ENCODE measurements at places on chromosomes 2 and 18. TPM values are rescaled to one million over a fixed set of nuclear protein-coding genes. Genes with fewer than 3 reads are reported as not detected.

SERPINB13 gene
- total RNA-seq, result not detected

TTC39C gene
- 76.5 TPM for total RNA-seq

ARL6IP6 gene
- total RNA-seq, result 26.6 TPM

PSMG2 gene
- 88.5 TPM for total RNA-seq

DCDC2C gene
- total RNA-seq, result not detected

NT5DC4 gene
- 0.85 TPM for total RNA-seq

GRCh38 chr18:5104246-5104645 lies 92.8 kb downstream of the AKAIN1 start:
- no peak for DNase-seq

GRCh38 chr18:56789004-56789888 lies 138.1 kb downstream of the WDR7 start:
- no peak for DNase-seq

DNA sequence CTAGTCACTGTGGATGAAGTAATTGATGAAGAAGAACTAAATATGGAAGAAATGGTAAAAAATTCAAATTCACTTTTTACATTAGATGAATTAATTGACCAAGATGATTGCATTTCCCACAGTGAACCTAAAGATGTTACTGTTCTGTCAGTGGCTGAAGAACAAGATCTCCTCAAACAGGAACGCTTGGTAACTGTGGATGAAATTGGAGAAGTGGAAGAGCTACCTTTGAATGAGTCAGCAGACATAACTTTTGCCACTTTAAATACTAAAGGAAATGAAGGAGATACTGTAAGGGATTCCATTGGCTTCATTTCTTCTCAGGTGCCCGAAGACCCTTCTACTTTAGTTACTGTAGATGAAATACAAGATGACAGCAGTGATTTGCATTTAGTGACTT lies 26.6 kb upstream of the DYSF start:
- no peak for DNase-seq

DNA sequence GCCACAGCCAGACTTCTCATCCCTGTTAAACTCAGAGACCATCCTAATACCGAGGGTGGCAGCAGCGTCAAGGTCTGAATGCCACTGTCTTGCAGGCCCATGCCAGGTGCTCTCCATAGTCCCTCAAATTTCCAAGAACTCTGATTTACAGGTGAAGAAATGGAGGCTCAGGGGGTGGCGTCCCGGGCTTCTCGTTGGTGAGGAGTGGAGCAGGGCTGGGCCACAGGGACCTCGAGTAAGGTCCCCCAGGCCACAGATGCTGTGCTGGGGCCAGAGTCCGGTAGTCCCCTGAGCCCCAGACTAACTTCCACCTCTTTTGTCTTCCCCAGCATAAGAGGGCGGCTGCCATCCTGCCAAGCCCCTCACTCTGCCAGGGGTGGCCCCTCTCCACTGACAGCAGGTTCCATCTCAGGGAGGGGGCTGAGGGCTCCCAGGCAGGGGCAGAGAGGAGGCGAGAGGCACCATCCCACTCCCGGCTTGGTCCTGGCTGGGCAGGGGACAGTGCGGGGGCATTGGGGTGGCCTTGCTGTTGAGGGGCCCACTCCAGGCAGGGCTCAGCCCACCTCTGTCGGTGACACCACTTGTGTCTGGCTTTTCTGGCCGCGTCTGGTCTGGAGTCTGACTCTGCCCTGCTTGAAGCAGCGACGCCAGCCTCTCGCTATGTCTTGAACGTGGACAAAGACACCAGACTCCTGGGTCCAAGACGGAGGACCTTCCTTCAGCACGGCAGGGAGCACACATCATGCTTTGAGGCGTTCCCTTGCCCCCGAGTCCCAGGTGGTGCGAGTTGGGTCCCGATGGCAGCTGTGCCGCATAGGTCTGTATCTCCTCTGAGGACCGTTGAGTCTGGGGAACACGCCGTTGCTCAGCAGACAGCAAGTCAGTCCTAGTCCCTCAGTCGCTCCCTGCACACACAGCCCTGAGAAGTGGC lies 15.9 kb upstream of the KLHL30 start:
- no peak for DNase-seq

DNA sequence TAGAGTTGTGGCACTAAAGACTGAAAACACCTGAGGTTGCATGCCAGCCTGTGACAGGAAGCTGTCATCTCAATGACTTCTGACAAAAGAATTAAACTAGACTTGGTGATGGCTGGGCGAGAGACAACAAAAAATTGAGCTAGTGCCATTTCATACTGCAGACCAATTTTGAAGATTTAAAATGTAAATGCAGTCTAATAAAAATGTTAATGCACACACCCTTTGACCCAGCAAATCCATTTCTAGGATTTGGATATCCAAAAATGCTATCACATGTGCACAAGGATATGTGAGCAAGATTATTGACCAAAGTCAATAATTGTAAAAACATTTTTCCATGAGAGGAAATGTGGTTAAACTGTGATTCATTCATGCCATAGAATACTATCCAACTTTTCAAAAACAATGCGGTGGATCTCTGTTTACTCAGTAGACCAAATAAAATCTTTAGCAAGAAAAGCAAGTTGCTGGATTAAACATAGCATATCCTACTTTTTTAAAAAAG lies 5.6 kb downstream of the FBXO36 start:
- no peak for DNase-seq

- DNase-seq, result no peak
Measured at GRCh38 chr2:223460774-223461211, 141.4 kb downstream of the SCG2 start.

GRCh38 chr2:64985447-64985846 lies 3.8 kb upstream of the SLC1A4 start:
- DNase-seq, result peak; percentile 44

DNA sequence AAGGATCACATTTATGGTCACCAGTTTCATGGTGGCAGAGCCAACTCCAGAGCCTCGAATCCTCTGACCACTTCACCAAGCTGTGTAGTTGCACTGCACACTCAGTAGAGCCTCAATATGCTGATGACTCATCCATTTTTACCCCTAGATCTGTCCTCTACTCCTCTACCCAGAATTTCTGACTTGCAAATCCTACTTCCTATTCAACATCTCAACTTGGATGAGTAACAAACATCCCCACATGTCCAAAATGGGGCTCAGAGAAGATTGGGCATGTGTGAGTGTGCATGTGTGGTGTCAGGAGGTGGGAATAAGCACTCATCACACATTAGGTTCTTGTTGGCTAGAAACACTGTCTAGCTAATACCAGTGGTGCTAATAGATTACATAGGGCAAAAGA lies 57.8 kb upstream of the IGFBP2 start:
- DNase-seq, result no peak

DNA sequence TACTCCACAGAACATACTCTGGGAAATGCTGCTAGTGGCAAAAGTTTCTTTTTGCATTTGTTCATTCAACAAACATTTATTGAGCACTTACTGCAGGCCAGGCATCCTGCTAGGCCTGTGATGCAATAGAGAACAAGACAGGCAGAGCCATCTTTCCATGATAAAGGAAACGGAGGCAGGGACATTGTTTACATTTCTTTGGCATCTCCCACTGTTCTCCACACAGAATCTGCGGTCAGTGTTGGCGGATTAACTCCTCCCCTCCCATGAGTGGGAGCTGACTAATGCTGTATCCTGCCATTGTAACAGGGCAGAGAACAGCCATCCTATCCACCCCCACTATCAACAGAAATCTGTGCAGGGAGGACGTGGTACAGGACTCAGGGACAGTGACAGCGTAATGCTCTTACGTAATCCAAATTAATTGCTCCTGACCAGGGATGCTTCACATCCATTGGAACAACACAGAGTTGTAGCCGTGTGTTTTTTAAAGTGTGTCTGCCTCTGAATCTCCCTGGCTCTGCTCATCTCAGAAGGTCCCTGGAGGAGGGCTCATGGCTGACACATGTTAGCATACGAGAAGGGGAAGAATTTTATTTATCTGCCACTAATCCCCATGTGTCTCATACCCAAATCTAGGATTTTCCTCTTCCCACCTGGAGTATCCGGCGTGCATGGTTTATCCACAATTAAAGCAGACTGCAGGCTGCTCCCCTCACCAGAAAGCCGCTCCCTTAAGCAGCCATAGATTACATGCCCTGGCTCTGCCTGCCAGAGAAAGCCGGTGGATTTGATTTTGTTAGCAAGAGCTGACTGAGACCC lies 32.3 kb downstream of the STEAP3 start:
- DNase-seq, result no peak

GRCh38 chr2:12881952-12882351 lies 165.2 kb downstream of the TRIB2 start:
- no peak for DNase-seq

DNA sequence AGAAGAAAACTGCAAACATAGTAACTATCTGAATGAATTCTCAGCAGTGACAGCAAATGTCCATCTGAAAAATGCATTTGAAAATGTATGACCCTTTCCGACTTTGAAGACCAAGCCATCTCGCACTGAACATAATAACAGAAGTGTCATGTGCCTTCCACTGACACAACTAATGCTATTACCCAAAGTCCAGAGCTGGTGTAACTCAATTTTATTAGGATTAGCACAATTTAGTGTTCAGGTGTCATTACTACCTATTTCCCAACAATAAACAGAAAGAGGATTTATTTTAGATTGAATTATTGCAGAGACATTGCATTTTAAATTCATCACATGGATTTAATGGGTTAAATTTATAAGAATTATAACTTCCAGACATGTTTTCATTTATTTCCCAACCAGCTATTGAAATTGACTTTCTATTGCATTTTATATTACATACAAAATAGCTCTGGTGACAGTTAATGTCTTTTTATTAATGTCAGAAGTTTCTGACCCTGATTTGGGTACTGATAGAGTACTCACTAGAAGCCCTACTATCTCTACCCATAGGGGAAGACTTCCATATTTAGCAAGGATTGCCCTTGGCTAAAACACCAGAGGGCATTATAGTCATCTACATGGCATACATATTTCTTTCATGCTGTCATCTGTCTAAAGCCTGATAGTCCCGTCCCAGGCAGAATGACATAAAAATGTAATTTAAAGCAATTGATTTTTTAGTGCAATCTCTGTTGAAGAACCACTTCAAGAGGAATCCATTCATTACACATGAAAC lies 7.0 kb upstream of the STK39 start:
- no peak for DNase-seq

DNA sequence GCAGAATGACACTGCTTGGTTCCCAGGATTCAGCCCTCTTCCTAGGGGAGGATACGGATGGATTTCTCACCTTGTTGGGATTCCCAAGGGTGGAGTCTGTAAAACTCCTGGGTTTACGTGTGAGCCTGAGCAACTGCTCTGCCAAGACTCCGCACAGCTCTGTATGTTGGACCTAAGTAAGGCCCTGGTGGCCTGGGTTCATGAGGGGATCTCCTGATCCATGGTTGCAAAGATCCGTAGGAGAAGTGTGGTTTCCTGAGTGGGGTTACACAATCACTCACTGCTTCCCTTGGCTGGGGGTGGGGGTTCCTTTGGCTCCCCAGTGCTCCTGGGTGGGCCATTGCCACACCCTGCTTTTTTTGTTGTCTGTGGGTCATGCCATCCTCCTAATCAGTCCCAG lies 37.7 kb downstream of the ANKRD12 start:
- DNase-seq, result no peak

DNA sequence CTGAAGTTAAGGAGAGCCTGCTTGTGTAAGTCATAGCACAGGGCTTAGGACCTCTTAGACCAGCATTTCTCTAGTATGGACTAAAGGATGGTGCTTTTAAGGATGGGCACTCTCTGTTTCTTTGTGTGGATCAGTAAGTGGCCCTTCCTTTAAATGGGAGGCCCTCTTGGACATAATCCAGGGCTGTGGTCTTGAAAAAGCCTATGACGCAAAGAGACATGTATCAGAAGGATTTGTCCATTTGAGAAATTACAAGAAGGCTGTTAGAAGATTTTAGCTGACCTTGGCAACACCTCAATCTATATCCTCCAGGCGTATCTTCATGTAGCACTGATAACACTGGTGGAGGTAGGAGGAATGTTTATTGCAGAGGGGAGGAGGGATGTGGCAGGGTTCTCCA lies 79.2 kb downstream of the PRPF40A start:
- DNase-seq, result no peak

- no peak for DNase-seq
Measured at GRCh38 chr2:147331790-147332419, 512.9 kb upstream of the ACVR2A start.

DNA sequence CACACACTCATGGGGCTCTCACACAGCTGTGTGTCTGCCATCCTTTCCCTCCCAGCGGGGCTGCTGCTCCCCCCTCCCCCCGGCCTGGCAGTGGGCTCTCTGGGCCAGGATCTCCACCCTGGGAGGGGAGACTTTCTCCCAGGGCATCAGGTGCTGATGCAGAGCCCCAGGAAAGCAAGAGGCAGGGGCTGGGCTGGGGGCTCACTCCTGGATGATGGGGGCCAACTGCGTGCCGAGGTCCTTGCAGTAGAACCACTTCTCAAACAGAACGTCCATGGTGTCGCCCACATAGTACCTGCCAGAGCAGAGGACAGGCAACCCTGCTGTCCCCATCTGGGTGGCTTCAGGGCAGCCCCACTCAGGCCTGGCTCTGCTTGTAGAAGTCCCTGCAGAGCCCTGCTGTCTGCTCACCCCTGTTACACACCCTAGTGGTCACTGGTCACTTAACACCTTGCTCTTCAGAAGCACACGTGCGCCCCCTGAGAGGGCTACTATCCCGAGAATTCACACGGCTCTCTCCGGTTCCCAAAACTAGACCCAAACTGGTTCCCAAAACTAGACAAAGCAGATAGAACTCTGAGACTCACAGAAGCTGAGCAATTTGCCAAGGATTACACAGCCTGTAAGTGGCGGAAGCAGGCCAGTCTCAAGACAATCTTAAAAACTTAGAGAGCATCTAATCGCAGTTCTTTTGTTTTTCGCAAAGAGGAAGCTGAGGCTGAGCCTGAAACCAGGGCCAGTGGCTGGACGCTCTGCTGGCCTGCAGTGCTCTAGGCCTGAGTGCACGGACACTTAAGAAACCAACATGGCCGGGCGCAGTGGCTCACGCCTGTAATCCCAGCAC lies 6.6 kb upstream of the OXER1 start:
- DNase-seq, result no peak

GRCh38 chr2:71000780-71001591 lies 6.3 kb upstream of the TEX261 start:
- no peak for DNase-seq

GRCh38 chr2:44778671-44779476 lies 162.6 kb upstream of the SIX3 start:
- DNase-seq, result peak; percentile 73

DNA sequence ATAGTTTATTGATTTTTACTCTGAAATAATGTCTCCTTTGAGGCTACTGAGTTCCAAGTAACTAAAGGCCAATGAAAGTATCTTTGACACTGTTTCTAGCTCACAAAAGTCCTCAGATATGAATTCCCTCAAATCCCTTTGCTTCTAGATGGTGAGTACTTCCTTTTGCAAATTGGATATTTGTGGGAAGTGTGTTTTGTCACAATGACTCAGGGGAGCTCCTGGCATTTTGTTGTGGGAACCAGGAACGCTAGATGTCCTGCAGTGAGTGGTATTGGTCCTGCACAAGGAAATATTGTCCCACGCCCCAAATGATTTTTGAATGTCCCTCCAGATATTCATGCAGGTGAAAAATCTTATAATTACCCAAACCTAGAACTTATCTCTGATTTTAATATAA lies 24.3 kb downstream of the TACR1 start:
- DNase-seq, result no peak

GRCh38 chr2:41940745-41941063 lies 107.1 kb upstream of the PKDCC start:
- no peak for DNase-seq

All from GM12878 (cell line).